ENCODE measurements at places on chromosomes 3 and 15.

GRCh38 chr15:70605606-70606410, 157.6 kb downstream of the UACA start:
- peak; percentile 30 for DNase-seq

DNA sequence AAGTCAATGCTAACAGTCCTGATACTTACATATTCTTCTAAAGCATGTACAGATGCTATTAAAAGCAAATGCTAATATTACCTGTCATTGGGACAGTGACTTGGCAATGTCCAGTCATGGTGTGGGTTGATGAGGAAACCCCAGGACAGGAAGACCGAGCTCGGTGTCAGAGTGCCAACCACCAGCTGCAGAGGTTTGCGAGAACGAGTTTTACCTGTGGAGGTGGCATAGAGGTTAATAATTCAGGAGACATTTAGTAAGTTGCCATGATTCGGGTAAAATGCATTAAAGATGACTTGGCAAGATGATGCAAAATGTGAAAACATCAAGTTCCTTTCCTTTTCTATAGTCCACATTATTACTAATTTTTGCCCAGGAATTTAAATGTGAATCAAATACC, 94.5 kb downstream of the ABI3BP start:
- DNase-seq = no peak

DNA sequence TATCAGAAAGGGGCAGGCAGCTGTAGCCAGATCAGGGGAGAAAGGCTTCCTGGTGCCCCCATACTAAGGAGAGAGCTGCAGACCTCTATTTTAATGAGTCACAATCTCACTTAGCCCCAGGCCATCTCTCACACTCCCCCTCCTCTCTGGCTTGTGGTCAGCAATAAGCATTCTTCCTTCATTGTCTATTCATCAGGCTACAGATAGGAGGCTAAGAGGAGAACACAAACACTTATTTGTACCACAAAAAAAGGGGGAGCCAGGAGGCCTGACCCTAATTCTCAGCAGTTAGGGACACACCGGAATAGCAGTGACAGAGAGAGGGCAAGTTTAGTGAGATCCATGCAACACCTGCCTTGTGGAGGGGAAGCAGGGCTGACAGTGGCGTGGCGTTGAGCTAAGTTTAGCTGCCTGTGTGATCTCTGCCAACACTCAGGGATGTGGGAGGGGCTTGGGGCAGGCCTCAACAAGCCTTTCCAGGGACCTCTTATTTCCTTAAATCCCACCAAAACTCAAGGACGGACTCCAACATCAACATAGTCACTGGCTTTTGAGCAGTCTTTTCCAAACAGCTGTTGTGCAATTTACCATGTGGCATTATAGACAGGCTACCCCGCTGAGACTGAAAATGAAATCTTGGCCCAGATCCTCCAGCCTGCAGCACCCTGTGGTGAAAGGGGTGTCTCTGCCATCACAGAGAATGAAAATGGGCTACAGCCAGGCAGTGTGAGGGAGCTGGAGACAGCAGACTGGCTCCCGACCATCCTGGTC, 191.9 kb upstream of the TSC22D2 start:
- DNase-seq = no peak

GRCh38 chr3:32865383-32865782, 47.6 kb downstream of the TRIM71 start:
- DNase-seq = peak; percentile 56

DNA sequence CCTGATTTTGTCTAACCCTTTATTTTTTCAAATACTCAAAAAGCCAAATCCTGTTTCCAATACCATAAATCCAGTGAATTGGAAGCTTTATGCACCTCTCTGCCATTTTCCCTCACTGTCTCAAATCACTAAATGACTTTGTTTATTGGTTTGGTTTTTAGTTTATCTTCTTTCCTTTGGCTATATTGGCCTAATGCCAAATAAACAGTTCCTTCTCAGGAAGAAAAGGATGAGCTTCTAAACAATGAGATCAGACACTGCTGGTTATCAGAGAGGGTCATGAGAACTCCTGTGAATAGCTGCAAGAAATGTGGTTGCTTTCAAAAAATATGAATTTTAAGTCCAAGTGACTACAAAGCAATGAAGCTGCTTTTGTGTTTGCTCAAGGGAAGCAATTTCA, 359.9 kb downstream of the MECOM start:
- DNase-seq = no peak

GRCh38 chr3:195542316-195542697, 818 bp downstream of the PPP1R2 start:
- DNase-seq = no peak

DNA sequence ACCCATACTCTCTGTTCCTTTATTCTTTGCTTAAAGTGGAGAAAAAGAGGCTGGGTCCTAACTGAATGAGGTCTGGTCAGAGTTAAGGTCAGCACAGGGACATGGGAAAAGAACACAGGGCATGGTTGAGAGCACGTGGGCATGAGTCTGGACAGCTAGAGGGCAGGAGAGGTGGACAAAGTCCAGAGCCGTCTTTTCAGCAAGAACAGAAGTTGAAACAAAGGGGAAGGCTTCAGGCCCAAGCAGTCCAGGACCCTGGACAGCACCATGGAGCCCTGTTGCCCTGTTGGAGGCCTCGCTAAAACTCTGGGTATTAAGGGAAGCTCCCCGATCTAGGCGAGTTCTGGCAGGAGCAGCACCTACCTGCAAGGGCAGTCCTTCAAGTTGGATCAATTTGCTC, 50.7 kb downstream of the XYLB start:
- no peak for DNase-seq

GRCh38 chr3:131619821-131620220, 117.0 kb upstream of the MRPL3 start:
- no peak for DNase-seq

DNA sequence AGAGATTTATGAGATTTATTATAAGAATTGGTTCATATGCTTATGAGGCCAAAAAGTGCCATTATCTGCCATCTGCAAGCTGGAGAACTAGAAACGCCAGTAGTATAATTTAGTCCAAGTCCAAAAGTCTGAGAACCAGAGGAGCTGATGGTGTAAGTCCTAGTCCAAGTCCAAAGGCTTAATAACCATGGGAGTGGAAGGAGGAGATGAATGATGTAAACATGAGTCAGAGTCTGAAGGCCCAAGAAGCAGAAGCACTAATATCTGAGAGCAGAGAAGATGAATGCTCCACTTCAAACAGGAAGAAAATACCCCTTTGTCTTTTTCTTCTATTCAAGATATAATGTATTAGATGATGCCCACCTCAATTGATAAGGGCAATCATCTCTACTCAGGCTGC, 185.7 kb downstream of the CGGBP1 start:
- peak; percentile 70 for DNase-seq

GRCh38 chr3:179599531-179599930, 4.9 kb downstream of the MRPL47 start:
- peak; percentile 56 for DNase-seq

DNA sequence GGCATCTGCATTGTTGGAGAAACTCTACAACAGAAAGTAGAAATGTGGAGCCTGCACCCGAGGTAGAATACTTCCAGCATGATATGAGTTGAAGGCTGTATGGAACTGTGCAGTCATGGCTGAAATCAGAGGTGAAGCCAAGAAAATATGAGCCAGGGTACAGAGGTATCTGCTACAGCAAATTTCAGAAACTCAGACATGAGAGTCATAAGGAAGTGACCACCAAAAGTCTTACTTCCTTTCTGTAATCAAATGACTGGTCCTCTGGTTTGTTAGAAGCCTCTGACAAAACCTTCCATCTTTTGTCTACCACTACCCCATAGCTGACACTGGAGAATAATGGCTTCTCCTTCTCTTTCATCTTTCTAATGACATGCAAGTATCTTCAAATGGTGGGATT, 159.4 kb downstream of the TMEM108 start:
- DNase-seq = no peak

- DNase-seq = no peak
These were observed 14.4 kb downstream of the GK5 start for GRCh38 chr3:142211034-142211433.

- no peak for DNase-seq
These were observed 16.9 kb downstream of the VPS18 start for GRCh38 chr15:40911141-40911540.

DNA sequence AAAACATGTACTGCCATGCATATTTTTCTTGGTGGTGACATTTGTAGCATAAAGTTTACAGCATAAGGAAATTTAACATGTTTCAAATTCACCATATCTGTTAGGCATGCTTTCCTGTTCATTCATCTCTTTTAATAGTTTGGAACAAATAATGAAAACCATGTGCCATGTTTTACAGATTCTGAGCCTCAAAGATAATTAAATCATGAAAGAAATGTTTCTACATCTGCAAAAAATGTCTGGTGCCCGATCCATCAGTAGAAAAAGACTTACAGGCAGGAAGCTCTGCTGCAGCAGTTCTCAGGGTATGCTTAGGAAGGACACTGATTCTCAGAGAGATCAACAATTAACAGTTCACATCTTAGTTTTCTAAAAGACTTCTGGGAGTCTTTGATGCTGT, 316.2 kb downstream of the IL5RA start:
- DNase-seq = no peak

- no peak for DNase-seq
These were observed 110.4 kb downstream of the OTOL1 start for GRCh38 chr3:161607056-161607455.

DNA sequence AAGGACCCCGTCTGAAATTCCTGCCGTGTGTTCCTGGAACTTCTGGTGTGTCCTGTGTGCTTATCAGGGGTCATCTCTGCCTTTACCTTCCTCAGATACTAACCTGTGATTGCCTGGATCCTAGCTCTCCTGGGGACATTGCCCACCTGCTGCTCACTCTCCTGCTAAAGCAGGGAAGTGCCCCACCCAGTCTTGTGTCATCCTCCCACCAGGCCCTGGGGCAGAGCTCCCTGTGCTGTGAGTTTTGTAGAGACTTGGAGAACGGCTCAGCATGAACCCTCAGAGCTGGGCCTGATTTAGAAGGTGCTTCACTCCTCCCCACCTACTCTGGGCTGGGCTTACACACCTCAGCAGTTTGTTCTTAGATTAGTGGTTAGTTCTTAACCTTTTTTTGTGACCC, 3.8 kb upstream of the TMEM44 start:
- DNase-seq = no peak

- DNase-seq = peak; percentile 52
These were observed 5.5 kb downstream of the ARHGEF3 start for GRCh38 chr3:56796202-56796601.

- peak; percentile 79 for DNase-seq
These were observed 10.2 kb downstream of the MRPS22 start for GRCh38 chr3:139353920-139354556.

DNA sequence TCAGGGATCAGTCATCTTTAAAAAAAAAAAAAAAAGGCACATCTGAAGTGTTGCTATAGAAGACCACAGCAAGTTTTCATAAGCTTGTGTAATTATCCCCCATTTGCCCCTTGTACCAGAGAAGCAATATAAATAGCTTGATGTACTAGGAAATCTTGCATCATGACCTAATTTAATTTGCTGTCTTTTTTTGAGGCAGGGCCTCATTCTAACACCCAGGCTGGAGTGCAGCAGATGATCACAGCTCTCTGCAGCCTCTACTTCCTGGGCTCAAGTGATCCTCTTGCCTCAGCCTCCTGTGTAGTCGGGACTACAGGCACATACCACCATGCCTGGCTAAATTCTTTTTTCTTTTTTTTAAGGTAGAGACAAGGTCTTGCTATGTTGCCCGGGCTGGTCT, 88.7 kb downstream of the ARIH1 start:
- DNase-seq = no peak

DNA sequence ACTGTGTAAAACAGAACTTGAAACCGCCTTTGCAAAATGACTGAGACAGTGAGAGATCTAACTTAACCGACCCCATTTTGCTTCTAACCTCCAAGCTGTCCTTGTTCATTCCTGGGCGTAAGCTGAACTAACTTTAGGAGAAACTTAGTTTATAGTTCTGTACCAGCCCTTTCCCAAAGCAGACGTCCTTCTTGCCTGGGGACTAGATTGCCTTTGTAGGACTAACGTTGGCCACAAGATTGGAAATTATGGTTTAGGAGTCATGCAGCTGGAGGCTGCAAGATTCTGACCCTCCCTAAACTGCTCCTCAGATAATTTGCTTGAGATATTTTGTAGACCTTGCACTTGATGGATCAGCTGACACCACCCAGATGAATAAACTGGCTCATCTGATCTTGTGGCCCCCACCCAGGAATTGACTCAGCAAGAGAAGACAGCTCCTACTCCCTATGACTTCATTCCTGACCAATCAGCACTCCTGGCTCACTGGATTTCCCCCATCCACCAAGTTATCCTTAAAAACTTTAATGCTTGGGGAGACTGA, 219.9 kb upstream of the PROK2 start:
- DNase-seq = peak; percentile 23

DNA sequence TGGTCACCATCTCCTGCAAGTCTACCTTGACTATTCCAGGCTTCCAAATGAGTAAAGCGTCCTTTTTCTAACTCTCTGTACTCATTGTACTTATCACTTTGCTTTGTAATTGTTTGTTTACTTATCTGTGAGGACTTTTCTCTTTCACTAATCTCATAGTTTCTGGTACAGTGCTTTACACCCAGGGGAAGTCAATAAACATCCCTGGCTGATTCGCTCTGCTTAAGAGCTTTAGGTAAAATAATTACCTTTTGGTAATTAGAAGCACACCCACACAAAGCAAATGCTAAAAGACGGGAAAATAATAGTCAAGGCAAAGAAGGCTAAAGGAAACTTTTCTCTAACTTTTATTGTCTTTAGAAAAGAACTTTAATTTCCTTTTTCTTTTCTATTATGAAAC, 466.9 kb upstream of the ROBO1 start:
- no peak for DNase-seq

GRCh38 chr3:184688251-184688881, 23.5 kb downstream of the MAGEF1 start:
- peak; percentile 83 for DNase-seq

DNA sequence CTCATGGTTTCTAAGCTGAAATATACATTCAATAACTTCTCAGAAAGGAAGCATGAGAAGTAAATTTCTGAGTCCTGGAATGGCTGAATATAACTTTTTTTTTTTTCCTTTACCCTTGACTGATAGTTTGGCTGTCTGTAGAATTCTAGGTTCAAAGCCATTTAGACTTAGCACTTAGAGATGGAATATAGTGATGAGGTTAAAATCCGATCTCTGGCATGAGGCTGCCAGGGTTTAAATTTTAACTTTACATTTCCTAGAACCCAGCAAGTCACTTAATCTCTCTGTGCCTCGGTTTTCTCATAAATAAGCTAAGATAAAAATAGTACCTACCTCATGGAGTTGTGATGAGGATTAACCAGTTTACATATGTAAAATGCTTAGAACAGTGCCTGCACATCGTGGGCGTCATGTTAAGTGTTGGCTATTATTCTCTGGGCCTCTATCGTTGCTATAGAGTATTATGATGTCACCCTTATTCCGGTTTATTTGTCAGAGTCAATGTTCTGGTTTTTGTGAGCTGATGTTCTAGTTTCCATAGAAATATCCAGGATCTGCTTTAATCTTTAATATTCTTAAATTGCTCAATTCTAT, 199.8 kb upstream of the TLE3 start:
- no peak for DNase-seq
